ENCODE measurements at places on chromosomes 13 and 19.

GRCh38 chr19:58345558-58345957, 7.7 kb downstream of the A1BG start:
- DNase-seq = no peak

DNA sequence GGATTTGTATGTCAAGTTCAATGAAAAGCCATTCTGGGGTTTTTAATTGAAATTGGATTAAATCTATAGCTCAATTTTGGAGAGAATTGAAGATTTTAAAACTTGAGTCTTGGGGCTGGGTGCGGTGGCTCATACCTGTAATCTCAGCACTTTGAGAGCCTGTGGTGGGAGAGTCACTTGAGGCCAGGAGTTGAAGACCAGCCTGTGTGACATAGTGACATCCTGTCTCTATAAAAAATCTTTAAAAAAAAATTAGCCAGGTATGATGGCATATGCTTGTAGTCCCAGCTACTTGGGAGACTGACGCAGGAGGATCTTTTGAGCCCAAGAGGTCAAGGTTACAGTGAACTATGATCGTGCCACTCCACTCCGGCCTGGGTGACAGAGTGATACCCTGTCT, 41.2 kb downstream of the VAV1 start:
- DNase-seq = no peak

- no peak for DNase-seq
These were observed 629.1 kb downstream of the LIG4 start for GRCh38 chr13:107586216-107586615.

- DNase-seq = no peak
These were observed 469 bp upstream of the RNF6 start for GRCh38 chr13:26222520-26223046.

DNA sequence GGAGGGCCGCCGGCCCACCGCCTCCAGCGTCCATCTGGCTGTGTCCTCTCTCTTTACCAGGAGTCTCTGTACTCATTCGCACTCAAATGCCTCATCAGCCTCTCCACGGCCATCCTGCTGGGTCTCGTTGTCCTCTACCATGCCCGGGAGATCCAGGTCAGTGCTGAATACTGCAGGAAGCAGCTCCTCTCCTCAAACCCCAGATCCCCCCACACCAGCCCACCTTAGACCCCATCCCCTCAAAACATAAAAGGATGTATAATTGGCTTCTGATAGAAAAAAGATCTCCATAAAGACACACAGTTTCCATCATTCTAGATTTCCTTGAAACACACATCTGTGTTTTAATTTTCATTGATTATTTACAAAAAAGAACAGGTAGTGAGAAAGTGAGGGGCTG, 8.1 kb downstream of the KCNN1 start:
- DNase-seq = no peak

DNA sequence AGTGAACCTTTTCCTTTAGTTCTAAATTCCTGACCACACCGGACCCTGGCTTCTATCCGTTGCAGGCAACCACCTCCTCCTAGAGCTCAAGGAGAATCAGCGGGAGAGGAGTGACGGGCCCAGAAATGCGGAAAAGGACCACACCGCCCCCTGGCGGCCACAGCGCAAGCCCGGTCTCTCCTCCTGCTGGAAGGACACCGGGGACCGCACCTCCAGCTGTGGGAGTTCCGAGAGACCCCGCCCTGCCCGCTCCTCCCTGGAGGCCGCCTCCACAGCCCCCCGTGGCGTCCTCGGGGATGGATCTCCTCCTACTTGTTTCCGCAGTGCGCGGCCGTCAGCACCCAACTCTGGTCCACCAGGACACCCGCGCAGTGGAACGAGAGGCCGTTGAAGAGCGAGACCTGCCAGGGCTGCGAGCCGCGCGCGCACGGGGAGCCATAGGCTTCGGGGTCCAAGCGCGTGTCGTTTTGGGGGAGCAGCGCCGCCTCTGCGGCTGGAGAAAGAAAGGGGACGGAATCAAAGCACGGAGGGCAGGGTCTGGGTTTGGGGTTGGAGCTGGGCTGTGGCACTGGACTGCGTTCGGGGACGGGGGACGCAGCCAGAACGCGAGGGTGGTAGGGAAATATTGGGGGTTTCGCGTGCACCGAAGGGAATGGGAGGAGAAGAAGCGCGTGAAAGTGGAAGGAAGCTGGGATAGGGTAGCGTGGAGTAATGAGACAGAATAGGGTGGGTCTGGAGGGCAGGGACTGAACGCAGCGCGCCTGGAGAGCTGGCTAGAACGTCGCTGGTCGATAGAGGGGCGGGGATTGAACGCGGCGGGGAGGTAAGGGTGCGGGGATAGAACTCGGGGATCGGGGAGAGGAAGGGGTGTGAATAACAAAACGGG, 2.5 kb downstream of the KLK10 start:
- peak; percentile 24 for DNase-seq

DNA sequence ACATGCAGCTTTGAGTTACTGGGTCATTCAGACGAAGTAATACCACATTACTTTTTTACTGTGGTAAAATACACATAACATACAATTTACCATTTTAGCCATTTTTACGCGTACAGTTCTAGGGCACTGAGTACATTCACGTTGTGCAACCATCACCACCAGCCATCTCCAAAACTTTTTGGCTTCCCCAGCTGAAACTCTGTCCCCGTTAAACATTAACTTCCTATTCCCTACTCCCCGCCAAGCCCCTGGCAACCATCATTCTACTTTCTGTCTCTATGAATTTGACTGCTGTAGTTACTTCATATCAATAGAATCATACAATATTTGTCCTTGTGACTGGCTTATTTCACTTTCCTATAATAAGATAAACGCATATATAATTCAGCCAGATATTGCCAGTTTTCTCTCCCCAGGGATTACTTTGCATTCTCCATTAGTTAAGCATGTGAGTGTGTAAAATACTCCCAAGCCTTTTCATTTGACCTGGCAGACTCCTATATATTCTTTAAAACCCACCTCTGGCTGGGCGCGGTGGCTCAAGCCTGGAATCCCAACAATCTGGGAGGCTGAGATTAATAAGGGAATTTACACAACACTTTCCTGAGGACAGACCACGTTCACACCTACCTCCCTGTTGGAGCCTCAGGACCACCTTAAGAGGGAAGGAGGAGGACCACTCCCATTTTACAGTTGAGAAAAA, 10.0 kb upstream of the CYP4F22 start:
- DNase-seq = no peak

DNA sequence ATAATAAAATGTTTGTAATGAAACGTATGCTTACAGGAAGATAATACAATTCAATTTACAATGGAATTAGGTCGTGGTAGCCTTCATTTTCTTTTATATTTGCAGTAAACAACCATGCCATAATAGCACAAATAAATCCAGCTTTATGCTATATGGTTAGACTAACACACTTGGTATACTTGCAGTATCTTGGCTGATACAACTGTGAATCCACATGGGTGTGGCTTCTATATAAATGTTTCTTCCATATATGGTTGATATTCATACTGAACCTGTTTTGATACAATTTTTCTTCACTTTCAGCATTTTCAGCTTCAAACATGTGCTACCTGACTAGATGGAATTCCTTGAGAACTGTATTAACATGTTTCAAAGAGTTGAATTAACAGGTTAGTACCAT, 20.4 kb upstream of the SPRY2 start:
- DNase-seq = no peak

- DNase-seq = no peak
These were observed 12.0 kb downstream of the TSHZ3 start for GRCh38 chr19:31337008-31337914.

GRCh38 chr13:59346999-59347723, 816.6 kb downstream of the DIAPH3 start:
- DNase-seq = no peak

DNA sequence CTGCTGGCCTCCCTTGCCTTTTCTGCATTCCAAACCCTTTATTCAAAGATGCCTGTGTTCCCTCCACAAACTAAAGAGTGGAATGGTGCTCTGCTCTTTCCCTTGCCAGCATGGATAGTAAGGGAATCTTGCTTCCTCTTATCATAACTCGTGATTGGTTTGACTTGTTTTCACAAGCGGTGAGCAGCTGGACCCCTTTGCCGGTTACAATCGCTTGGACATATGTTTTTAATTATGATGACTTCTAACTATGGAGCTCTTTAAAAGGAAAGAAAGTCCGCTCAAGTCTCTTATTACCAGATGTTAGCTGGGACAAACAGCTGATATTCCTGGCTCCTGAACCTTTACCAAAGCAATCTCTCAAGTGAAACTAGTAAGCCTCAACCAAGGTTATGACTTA, 1094.7 kb downstream of the UQCRFS1 start:
- no peak for DNase-seq

GRCh38 chr19:7500811-7501450, 12.1 kb upstream of the PEX11G start:
- DNase-seq = no peak

DNA sequence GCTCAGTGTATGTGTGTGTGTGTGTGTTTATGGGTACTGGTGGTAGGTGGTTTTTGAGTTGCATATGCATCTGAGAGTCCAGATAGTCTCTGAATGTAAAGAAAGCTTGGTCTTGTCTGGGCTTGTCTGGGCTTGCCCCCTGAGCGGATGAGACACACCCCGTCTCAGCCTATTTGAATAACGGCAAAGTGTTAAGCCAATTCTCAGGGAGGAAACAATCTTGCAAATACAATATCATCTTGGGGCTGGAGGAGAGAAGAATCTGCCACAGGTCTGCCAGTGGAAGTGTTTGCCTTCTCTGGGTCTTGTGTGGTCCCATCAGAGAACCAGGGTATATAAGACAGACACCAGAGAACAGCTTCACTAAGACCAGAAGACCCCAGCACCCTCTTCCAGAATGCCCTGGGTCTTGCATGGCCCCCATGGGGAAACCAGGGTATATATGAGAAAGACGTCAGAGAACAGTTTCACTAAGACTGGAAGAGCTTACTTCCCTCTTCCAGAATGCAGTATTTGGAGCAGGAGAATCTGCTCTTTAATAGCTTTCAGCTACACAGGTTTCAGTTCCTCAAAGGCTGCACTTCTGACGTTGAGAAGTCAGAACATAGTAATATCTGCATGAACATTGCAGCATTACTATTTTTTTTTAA, 13.3 kb downstream of the CD70 start:
- no peak for DNase-seq

DNA sequence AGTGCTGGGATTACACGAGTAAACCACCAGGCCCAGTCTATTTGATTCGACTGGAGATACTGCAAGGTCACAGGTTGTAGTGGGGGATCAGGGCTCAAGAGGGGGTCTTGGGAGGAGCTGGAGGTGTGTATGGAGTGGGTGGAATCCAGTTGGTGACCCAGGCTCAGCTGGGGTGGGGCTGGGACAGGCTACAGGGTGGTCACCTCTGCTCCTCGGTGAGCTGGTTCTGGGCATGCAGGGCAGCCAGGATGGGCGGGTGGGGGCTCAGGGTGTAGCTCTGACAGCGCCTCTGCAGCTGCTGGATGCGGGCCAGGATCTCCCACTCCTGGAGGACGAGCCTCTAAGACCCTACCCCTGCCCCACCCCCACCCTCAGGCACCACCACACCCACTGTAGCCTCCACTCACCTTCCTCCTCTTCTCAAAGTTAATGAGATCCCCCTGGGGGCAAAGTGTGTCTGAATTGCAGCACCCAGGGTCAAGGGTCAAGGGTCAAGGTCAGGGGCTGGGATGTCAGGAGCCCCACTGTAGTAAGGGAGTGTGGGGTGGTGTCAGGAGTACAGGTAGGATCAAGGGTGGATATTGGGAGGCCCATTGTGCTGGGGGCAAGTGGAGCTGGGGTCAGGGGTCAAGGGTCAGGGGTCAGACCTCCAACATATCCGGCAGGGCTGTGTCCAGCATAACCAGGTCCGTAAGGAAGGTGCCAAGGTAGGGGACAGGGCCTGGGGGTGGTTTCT, 17.1 kb downstream of the RGL3 start:
- no peak for DNase-seq

DNA sequence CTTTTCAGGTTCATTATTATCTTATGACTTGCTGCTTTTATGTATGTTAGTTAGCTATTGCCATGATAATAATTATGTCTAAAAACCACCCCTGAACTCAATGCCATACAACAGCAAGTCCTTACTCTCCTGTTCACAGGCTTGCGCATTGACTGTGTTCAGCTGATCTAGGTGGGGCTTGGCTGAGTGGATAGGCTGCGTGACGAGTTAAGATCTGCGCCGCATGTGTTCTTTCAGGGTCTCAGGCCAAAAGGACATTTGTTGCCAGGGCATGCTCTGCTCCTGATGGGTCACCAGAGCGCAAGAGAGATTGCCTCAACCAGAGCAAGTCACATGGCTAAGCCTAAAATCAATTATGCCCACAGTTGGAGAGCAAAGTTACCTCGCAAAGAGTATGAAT, 859 bp downstream of the ZNF568 start:
- no peak for DNase-seq

DNA sequence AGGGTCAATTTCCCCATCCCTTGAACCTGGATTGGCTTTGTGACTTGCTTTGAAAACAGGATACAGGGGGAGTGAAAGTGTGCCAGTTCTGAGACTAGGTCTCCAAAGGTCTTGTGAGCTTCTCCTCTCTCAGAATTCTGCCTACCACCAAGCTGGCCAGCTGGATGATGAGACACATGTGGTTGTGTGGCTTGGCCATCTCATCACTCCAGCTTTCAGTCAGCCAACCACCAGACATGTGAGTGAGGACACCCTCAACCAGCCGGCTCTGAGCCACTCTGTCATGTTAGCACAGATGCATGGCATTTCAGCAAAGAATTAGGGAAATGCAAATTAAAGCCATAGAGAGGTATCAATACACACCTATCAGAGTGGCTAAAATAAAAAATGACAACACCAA, 29.5 kb downstream of the ENOX1 start:
- DNase-seq = no peak

All from stimulated activated CD8-positive, alpha-beta memory T cell treated with anti-CD3 and anti-CD28 coated beads, Interleukin-4, amount 100 ng/mL, for 4 hours (primary cell).